ENCODE measurements at places on chromosomes 16 and 17. TPM values are rescaled to one million over a fixed set of nuclear protein-coding genes. Genes with fewer than 3 reads are reported as not detected.
A peak's percentile ranks its signal among the peaks of the same experiment; 100 is the strongest.

GRCh38 chr16:72959301-72959996 is 88.5 kb downstream of the ZFHX3 start:
- no peak for DNase-seq

GRCh38 chr16:10504404-10504885 is 76.0 kb downstream of the EMP2 start:
- DNase-seq, result no peak

DNA sequence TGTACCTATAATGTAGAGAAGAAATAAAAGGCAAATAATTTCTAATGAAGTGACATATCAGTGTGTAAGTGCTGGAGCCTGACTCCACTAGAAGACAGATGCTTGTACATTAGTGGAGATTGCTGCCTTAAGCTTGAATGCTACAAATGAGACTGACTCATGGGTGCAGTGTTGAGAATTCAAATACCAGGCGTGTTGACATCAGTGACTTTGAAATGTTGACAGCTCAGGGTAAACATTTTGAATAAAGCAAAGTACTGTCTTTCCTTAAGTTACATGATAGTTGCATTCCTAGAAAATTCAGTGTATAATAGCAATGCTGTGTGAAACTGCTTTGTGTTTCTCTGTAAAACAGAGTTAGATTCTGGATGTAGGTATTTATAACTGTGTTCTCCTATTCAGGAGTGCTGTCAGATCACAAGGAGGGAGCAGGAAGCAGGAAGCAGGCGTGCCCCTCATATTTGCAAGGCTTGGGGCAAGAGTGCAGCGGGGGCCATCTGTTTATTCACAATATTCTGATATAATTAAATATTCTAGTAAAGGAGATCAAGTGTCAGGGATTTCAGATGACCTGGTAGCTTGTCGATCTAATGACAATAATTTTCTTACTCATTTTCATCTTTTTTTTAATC is 119.0 kb downstream of the SPECC1 start:
- DNase-seq, result no peak

DNA sequence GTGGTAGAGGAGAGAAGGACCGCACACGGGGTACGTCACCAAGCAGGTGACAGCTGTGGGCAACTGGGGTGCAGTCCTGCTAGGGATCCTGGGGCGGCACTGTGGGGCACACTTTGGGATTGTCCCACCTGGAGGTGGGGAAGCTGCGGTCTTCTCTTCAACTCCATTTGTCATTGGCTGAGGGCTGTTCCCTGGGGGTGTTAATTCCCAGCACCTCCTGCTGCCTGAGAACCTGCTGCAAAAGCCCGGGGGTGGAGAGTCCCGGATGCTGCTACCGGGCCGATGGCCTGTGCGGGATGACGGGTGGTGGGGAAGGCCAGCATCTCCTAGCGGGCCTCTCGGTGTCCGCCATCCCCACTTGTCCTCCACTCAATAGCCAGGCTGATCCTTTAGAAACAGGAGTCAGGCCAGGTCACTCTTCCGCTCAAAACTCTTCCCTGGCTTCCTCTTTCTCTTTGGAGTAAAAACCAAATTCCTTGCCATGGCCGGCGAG is 100.2 kb downstream of the CYLD start:
- DNase-seq, result no peak

GRCh38 chr16:82660966-82661365 is 34.2 kb downstream of the CDH13 start:
- DNase-seq, result no peak

- DNase-seq, result no peak
Measured at GRCh38 chr16:9489835-9490467, 398.5 kb downstream of the HAPSTR1 start.

DNA sequence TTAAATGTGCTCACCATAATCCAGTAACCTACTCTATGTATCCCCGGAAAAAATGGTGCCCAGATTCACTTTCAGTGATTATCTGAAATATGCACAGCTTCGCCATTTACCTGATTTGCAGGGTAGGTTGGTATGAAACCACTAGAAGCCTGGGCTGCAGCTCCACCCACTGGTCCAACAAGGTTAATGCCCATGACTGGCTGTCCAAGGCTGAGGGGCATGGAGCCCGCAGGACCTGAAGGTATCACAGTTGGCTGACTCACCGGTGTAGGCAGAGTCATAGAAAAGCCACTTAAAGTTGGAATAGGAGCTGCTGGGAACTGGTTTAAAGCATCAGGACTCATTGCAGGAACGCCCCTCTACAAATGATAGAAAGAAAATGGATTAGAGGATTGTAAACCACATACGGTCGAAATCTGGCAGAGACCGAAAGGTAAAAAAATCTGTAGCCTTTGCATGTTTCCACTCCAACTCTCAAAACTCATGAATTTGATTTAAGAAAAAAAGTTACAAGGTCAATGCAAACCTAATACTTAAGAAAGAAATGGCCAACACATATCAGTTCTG is 38.6 kb downstream of the SYNRG start:
- DNase-seq, result peak; percentile 8

GRCh38 chr17:37174205-37174604 is 201.6 kb upstream of the C17orf78 start:
- no peak for DNase-seq

GRCh38 chr17:67867591-67867990 is 42.3 kb downstream of the BPTF start:
- no peak for DNase-seq

Gene C17orf107
- total RNA-seq, result 3.6 TPM

Gene TPSB2
- total RNA-seq, result not detected

Data from activated T-cell treated with anti-CD3 and anti-CD28 coated beads, Interleukin-2, amount 50 U/mL, for 4 hours (primary cell).